ENCODE measurements at places on chromosomes 4 and X.

DNA sequence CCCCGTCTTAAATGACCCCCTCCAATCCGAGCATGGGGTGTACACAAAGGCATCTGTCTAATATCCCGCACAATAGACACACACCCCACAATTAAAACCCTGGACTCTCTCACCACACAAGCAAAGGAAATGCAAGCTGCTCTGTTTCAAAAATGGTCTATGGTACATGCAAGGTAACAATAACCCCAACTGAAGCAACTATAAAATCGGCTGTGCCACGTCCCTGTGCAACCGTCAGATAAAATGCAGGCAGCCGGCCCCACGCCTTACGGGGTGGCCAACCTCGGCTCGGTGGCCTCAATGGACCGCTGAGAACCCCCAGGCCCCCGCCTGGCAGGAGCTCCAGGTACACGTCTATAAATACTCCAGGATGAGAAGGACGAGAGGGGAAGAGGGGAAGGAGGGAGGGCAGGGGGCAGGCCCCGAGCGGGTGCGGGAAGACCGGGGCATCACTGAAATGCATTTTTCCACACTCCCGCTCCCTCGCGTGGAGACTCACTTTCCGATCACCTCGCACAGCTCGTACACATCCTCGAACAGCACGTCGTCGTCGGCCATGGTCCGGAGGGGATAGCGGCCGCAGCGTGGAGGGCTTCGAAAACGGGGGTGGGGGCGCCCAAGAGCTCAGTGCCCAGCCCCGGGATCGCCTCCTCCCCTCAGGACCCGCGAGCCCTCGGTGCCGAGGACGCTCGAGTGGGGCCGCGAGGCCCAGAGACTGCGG lies 763 bp downstream of the CASK start:
- no peak for DNase-seq

DNA sequence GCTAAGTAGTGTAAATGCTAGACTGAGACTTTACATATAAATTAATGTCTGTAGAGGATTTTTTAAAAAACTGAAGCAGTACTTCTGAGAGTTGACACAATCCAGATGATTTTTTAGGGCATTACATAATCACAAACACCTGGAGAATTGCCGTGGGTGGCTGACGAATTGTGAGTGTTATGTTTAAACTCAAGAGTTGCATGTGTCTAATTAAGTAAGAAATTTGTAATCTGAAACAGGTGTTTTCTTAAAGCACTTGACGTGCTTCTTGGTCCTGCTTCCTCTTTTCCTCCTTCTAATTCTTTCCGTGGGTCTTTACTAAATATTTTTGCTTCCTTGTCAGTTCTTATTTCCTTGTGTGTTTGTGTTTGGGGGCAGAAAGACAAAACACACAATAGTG lies 27.8 kb downstream of the PIR start:
- DNase-seq: no peak

DNA sequence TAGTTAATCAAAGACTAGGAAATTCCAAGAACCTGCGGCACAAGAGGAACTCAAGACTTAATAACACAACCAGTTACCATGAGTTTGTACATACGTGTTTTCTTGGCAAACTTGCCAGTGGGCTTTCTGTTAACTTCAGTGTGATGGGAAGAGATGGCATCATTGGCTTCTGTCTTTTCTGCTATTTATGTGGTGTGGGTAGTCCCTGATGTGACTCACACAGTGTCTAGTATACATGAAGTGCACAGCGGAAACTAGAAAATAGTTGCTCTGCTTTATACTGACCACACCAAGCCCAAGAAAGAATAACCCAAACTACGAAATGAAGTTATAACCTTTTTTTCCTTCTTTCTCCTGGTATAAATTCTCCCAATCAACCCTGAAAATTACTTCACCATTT lies 24.5 kb downstream of the DAPP1 start:
- DNase-seq: no peak

- DNase-seq: no peak
Observed at GRCh38 chr4:115923152-115923551, 809.7 kb upstream of the NDST4 start.

DNA sequence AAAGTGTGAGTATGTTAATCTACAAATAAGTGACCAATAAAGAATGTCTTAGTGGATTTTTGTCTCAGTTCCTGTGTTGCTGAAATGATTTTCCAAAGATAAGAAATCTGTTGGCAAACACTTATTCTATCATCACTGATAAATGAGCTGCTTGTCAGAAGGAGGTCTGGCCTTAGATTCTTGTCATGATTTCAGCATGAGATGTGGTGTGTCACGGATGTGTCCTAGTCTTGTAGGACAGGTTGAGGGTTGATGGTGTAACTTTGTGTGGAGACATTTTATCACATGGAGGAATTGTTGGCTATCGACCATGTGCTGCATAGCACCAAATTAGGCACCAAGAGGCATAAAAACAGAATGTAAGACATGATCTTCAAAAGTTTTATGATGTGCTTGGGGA lies 31.8 kb upstream of the LIMCH1 start:
- no peak for DNase-seq

Measured in thoracic aorta (tissue), 2 donors.